ENCODE measurements at places on chromosomes 1 and 21.

DNA sequence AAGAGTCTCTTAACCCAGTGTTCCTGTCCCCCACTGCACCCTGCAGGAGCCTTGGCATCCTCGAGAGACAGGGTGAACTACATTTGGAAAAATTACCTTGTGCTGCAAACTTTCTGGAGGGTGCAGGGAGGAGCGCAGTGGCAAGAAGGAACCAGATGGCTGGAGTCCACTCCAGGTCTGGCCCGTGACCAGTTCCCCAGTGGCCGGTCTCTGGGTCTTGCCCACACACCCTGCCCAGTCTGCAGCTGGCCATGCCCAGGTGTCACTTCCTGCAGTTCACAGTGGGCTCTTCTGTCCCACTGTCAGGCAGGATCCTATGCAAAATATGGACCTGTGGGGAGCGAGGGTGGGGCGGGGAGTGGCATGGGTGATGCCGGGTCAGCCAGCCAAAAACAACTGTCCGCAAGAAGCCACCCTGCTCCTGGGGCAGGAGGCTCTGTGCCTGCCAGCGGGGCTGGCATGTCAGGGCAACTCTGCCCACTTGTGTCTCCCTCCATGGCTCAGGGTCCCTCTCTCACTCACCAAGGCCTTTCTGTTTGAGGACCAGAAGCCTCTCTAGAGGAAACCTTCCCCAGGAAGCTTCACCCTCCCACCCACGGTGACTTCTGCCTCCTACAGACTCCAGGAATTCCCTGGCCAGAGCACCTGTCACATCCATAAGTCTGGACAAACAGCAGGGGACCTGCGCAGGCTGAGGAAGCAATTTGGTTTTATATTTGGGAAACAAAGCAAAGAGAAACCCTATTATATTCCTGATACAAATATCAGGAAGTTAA, 55.6 kb downstream of the KIF21B start:
- no peak for DNase-seq

DNA sequence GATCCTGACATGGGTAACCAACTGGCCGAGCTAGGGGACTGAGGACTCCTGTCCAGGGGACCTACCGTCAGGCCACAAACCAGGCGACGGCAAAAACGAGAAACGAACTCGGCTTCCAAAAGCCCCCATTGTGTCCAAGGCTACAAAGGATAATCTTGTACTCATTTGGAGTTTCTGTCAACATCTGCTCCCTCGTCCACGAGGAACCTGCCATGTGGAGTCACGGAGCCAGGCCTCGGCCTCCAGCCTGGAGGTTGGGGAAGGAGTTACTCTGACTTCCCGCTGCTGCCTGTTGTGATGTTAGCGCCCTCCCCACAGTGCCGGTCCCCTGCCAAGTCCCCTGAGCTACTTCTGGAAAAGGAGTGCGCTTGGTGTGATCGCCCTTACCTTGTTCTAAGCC, 7.3 kb downstream of the KRTAP10-1 start:
- DNase-seq = no peak

DNA sequence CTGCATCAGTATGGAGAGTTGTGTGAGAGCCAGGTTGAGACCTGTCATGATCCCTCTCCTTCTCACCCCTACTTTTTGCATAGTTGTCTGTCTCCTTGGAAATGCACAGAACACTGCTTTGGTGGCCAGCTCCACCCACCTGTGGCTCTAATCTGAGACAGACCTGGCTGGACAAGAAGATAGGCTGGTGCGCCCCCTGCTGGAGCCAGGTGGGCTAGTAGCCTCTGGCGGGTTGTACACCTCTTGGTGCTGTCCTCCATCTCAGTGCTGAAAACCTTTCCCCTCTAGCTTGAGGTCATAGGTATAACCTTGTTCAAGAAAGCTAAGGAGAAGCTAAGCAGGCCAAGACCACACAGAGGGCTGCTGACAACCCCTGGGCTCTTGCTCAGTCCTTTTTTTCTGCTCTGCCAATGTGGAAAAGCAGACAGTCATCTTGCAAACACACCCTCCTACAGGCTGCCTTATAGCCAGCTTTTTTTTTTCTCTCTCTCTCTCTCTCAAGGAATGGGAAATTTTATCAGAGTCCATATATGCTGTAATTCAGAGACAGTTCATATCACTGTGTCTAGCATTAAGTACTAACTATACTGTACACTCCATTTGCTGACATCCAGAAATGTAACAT, 58.8 kb upstream of the SPATA6 start:
- DNase-seq = peak; percentile 82

DNA sequence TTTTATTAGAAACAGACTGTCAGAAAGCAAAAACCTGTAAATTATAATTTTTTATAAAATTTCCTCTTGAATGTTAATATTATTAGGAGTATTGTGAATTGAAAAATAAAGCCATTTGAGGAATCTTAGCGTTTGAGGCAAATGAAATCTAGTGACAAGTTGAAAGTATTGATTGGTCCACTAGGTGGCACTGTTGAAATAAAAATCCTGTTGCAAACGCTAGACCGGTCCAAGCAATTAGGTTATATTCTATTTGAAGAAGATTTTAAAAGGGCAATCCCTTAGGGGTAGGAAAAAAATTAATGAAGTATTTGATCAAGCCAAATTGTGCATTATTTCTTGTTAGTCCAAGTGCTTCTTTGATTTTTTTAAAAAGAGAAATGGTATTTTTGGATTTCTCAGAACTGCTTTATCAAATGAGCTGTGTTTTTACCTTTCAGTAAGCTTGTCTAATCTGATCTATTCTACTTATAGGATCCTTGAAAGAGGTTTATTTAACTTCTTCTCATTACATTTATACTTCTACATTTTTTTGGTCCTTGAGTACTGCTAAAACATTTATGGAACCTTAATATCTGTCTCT, 57.7 kb downstream of the ATG4C start:
- peak; percentile 85 for DNase-seq

- no peak for DNase-seq
These were observed 154.7 kb downstream of the GRIK3 start for GRCh38 chr1:36879613-36880012.

DNA sequence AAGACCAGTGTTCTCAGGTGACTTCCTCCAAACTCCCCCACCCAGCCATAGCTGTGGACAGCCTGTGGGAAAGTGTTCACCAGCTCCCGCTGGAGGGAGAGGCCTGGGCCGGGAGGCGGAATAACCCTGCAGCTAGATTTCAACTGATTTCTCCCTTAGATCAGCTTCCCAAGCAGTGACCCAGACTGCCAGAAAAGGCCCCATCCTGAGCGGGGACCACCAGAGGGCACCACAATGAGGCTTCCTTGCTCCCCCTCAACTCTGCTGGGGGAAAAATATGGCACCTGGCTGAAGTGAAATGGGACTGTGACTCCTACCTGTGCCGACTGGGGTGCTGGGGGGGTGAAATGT, 50.8 kb downstream of the RHBG start:
- DNase-seq = peak; percentile 30
